GM12878 (cell line): ENCODE measurements at places on chromosomes 1 and 21. TPM values are rescaled to one million over a fixed set of nuclear protein-coding genes. Genes with fewer than 3 reads are reported as not detected.

The GPR37L1 gene
- polyA plus RNA-seq, result 0.03 TPM in 1 of 2 replicates, not detected in the other

The MFSD2A gene
- polyA plus RNA-seq, result 14.8 and 16.1 TPM in 2 replicates

The RORC gene
- not detected in 2 replicates for polyA plus RNA-seq

The DNAJC28 gene
- polyA plus RNA-seq, result 0.29 TPM in 1 of 2 replicates, not detected in the other

The HSPG2 gene
- polyA plus RNA-seq, result 0.30 and 0.68 TPM in 2 replicates

The AMY1B gene
- not detected in 2 replicates for polyA plus RNA-seq

The KCNE2 gene
- not detected in 2 replicates for polyA plus RNA-seq

The KLF18 gene
- polyA plus RNA-seq, result not detected in 2 replicates

The PRRX1 gene
- polyA plus RNA-seq, result 0.67 and 2.2 TPM in 2 replicates

The PCP4 gene
- not detected in 2 replicates for polyA plus RNA-seq

The TMPRSS2 gene
- polyA plus RNA-seq, result not detected in 2 replicates

The VAV3 gene
- 2.1 and 4.3 TPM in 2 replicates for polyA plus RNA-seq

The GBP5 gene
- polyA plus RNA-seq, result 0.35 and 0.41 TPM in 2 replicates

The TSTD1 gene
- polyA plus RNA-seq, result 104 and 118 TPM in 2 replicates

The GJB4 gene
- not detected in 2 replicates for polyA plus RNA-seq

The OR6N1 gene
- not detected in 2 replicates for polyA plus RNA-seq

The ADGRL4 gene
- polyA plus RNA-seq, result not detected in 2 replicates

The OR2T33 gene
- not detected in 2 replicates for polyA plus RNA-seq

The SPRR1B gene
- polyA plus RNA-seq, result not detected in 2 replicates

The ABCG1 gene
- polyA plus RNA-seq, result 0.59 and 0.73 TPM in 2 replicates

The DMRTA2 gene
- not detected in 2 replicates for polyA plus RNA-seq

The DYNLT5 gene
- not detected in 2 replicates for polyA plus RNA-seq

The RNU1-4 gene
- polyA plus RNA-seq, result 2.6 and 3.0 TPM in 2 replicates

The KCNJ6 gene
- polyA plus RNA-seq, result 0.02 and 0.04 TPM in 2 replicates

The SYCP1 gene
- not detected in 2 replicates for polyA plus RNA-seq

The IBA57 gene
- polyA plus RNA-seq, result 6.6 and 8.6 TPM in 2 replicates

The SLC27A3 gene
- 6.6 and 7.2 TPM in 2 replicates for polyA plus RNA-seq

The HSPB7 gene
- 0.09 TPM in 1 of 2 replicates, not detected in the other for polyA plus RNA-seq

The IKBKE gene
- 19.8 and 24.7 TPM in 2 replicates for polyA plus RNA-seq

The MEGF6 gene
- polyA plus RNA-seq, result not detected in 2 replicates

The GBP6 gene
- 0.04 TPM in 1 of 2 replicates, not detected in the other for polyA plus RNA-seq

The FMO4 gene
- polyA plus RNA-seq, result 0.26 and 0.64 TPM in 2 replicates

The NCF2 gene
- polyA plus RNA-seq, result 46.1 and 49.1 TPM in 2 replicates

The CD247 gene
- polyA plus RNA-seq, result 0.56 TPM in 1 of 2 replicates, not detected in the other

The NBPF12 gene
- 2.2 and 3.1 TPM in 2 replicates for polyA plus RNA-seq

The CYB561D1 gene
- 3.0 and 3.3 TPM in 2 replicates for polyA plus RNA-seq

The COL24A1 gene
- polyA plus RNA-seq, result 1.1 and 1.8 TPM in 2 replicates

The FLG2 gene
- not detected in 2 replicates for polyA plus RNA-seq

The SGIP1 gene
- polyA plus RNA-seq, result not detected in 2 replicates

The SCMH1 gene
- polyA plus RNA-seq, result 18.3 and 23.6 TPM in 2 replicates

The GJC2 gene
- polyA plus RNA-seq, result not detected in 2 replicates

The EGLN1 gene
- polyA plus RNA-seq, result 3.1 and 3.2 TPM in 2 replicates

The KIF14 gene
- polyA plus RNA-seq, result 12.2 and 12.9 TPM in 2 replicates

The CSMD2 gene
- not detected in 2 replicates for polyA plus RNA-seq

The CDK18 gene
- polyA plus RNA-seq, result 0.16 and 0.58 TPM in 2 replicates

The KRTAP11-1 gene
- polyA plus RNA-seq, result not detected in 2 replicates

The CD1B gene
- polyA plus RNA-seq, result not detected in 2 replicates

The CD1E gene
- not detected in 2 replicates for polyA plus RNA-seq

The SLC25A34 gene
- polyA plus RNA-seq, result 0.05 and 0.14 TPM in 2 replicates

The VSIG8 gene
- polyA plus RNA-seq, result not detected in 2 replicates

The PARP1 gene
- polyA plus RNA-seq, result 274 and 303 TPM in 2 replicates

The SPRR2A gene
- not detected in 2 replicates for polyA plus RNA-seq

The HNRNPCL1 gene
- not detected in 2 replicates for polyA plus RNA-seq

The ETNK2 gene
- not detected in 2 replicates for polyA plus RNA-seq

The MFAP2 gene
- polyA plus RNA-seq, result 0.16 and 0.17 TPM in 2 replicates

The S100A10 gene
- 2.1 and 2.8 TPM in 2 replicates for polyA plus RNA-seq

The LY9 gene
- polyA plus RNA-seq, result 5.5 and 9.1 TPM in 2 replicates

The TLCD4 gene
- 0.02 and 0.10 TPM in 2 replicates for polyA plus RNA-seq

The HSD3B1 gene
- polyA plus RNA-seq, result not detected in 2 replicates
